ENCODE measurements at places on chromosomes 12 and 14. TPM values are rescaled to one million over a fixed set of nuclear protein-coding genes. Genes with fewer than 3 reads are reported as not detected.

DNA sequence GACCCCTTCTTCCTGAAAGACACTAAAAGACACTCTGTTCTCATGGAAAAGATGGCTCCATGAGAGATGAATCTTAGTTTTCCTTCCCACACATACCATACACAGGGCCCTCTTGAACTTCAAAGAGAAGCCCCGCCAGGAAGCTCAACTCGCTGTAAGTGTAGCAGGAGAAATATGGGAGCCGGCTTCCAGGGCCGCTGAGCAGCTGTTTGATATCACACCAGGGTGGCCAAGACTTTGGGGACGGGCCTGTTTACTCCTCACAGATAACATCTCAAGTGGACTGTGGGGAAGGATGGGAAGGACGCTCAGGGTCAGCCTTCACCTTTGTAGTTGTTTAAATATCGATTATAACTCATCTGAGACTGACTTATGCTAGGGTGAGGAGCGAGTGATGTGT, 235.5 kb upstream of the TBX3 start:
- no peak for DNase-seq

DNA sequence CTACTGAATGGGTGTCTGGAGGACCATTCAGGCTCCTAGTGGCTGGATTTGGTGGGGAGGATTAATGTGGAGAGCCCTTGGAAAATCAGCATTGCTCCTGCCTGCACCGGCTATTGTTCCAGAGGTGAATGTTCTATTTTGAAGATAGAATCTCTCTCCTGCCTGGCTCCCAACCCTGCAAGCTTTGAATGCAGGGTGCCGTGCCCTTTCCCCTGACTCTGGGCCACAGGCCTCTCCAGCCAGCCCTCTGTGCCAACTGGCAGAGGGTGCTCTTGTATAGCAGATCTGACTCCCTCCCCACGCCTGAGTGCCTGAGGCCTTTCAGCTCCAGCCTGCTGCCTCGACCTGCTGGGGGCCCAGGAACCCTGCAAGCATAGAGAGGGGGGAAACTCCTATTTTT, 106.8 kb downstream of the TMEM260 start:
- DNase-seq, result no peak

DNA sequence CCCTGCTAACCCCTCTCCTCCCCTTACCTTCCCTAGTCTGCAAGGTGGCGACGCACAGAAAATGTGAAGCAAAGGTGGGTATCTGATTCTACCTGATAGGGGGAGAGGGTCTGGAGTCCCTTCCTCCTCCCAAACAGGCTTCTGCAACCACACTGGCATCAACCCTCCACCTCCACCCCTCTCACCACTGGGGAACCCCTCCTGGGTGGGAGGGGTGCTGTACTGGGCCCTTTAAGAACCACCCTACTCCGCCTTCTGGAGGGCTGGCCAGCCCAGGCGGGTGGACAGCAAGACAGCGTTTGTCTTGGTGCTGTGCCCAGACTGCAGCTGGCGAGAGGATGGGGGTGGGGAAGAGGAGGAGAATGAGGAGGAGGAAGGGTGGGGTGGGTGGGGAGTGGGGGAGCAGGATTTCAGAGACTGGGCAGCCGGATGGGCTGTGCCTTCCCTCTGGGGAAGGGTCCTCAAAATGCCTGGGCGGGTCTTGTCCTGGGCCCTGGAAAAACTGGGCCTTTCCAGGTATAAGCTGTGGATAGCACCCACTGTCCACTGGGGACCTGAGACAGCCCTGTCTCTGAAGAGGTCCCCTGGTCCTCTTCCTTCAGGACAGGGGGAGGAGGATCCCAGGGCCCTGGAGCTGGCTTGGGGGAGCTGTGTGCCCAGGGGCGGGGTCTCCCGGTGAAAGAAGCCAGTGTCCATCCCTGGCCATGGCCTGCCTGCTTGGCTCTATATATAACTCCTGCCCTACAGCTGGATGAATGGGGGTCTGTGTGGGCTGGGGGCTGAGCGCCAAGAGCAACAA, 2.8 kb downstream of the TNS2 start:
- no peak for DNase-seq

- no peak for DNase-seq
Measured at GRCh38 chr12:1161197-1161596, 170.2 kb downstream of the ERC1 start.

DNA sequence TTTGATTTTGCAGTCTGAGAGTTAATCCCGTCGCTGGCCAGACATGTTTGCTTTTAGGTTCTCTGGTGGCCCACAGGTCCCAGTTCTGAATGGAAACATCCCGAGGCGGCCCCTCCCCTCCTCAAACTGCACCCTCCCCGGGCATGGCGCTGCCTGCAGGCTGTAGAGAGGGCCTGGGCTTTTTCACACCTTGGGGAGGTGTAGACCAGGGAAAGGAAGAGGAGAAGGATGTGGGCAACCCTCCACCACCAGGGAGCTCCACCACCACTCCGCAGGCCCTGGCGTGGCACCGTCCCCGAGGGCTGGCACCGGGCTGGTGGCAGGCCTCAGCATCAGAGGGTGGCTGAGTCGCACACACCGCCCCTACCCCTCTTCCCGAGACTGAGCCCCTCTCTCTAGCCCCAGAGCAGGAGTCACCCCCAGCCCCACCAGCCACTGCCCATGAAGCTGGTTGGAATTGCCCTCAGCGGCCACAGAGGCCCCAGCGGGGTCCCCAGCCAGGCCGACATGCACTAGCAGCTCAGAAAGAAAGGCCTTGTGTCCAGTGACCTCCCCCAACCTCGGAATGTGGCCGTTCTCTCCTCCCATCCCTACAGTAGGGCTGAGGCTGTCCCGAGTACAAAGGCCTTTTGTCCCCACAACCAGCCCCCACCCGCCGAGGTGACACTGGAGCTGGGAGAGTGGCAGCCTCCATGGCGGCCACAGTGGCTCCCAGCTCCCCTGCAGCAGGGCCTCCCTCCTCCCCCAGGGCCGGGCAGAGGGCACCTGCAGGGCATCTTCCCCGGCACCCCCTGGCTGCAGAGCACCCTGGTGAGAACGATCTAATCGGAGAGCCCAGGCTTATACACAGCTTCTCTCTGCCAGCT, 23.5 kb upstream of the INF2 start:
- peak; percentile 77 for DNase-seq

DNA sequence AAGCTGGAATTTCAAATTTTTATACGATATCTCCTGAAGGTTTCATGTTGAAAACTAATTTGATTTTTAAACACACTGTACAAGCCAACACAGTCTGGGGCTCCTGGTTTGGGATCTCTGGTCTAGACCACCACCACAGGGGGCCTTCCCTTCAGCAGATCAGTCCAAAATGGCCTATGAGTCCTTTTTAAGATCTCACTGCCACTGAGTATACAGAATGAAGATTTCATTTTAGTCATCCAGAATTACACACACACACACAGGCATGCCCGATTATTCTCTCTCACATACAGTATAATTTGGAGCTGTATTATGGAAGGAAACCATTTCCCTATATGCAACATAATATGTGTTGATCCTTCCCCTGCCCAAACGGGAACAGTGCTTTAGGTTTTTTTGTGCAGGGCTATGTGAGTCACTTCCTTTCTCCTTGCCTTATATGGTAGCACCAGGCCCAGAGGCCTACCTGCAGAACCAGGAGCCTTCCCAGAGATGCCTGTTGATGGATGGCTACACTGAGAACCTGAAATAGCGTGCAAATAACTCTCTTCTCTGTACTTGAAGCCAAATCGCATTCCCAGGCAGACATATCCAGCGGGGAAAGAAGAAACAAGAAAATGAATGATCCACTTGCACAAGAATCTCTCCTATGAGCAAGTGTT, 28.1 kb upstream of the WNK1 start:
- DNase-seq, result peak; percentile 74

- DNase-seq, result no peak
Measured at GRCh38 chr14:52641745-52642144, 53.6 kb downstream of the ERO1A start.

- peak; percentile 66 for DNase-seq
Measured at GRCh38 chr12:8912914-8913313, 1.4 kb upstream of the PHC1 start.

DNA sequence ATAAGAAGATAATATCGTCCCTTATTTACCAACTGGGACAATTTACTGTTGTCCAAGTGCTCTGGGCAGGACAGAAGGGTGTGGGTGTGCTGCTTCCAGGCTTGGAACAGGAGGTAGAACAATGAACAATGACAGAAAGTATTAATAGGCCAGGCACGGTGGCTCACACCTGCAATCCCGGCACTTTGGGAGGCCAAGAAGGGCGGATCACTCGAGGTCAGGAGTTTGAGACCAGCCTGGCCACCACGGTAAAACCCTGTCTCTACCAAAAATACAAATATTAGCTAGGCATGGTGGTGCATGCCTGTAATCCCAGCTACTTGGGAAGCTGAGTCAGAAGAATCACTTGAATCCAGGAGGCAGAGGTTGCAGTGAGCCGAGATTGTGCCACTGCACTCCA, 2.5 kb downstream of the IFI27 start:
- no peak for DNase-seq

- DNase-seq, result peak; percentile 60
Measured at GRCh38 chr14:104341532-104342434, 203.4 kb downstream of the KIF26A start.

DNA sequence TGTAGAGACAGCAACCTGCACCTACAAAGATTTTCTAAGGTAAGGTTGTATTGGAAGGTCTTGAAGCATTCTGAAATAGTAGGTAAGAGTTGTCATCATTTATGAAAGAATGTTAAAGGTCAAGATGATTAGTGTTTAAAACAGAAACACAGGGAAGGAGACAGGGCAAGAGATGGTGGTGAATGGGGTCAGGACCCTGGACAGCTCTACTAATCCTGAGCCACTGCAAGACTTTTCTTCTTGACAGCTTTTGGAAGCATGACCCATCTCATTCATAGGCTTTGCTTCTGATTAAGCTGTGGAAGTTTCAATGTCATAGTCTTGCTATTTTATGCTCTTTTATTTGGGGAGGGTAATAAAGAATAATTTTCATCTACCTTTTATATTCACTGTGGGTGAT, 75.5 kb upstream of the CAND1 start:
- DNase-seq, result peak; percentile 68

GRCh38 chr14:73231981-73232851, 5.1 kb upstream of the PAPLN start:
- DNase-seq, result no peak

DNA sequence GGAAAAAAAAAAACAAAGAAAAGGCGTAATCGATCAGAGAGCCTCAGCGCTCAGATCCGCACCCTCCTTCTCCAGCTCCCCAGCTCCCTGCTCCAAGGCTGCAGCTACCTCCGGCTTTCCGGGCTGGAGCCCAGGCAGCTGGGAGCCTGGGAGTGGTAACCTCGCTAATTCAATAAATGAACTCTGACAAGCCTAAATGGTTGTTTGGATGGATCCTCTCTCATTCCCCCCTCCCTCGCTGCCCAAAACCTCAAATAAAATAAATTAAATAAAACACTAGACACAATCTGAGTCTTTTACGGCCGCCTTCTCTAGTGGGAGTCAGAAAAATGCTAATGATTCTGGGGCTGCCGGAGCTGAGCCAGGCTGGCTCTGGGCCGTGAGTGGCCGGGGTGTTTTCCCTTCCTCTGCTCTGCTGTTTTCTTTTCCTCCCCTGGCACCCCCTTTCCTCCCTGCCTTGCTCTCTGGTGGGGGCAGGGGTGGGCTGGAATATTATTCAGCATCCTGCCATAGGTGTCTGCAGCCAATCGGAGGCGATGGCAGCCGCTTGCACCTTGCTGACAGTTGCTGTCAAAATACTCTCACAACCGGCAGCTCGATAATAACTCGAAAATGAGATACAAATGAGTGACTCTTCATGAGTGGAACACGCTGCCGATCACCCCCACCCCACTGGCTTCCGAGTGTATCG, 76.1 kb downstream of the RBM19 start:
- DNase-seq, result no peak

DNA sequence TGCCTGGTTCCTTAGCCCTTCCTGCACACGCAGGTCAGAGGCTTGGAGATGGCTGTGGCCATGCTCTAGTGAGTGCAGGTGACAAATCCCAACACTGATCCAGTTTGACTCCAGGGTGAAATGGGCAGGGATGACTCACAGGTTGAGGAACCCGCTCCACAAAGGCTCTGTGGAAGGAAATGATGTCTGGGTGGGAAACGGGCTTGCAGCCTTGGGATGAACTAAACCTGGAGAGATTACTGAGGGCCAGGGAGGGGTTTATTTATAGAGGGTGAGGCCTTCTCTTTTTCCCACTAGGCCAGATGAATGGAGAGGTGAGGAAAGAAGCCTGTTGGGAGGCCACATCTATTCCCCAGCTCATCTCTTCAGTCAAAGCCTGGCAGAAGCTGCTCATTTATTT, 29.3 kb upstream of the EMP1 start:
- DNase-seq, result no peak

DNA sequence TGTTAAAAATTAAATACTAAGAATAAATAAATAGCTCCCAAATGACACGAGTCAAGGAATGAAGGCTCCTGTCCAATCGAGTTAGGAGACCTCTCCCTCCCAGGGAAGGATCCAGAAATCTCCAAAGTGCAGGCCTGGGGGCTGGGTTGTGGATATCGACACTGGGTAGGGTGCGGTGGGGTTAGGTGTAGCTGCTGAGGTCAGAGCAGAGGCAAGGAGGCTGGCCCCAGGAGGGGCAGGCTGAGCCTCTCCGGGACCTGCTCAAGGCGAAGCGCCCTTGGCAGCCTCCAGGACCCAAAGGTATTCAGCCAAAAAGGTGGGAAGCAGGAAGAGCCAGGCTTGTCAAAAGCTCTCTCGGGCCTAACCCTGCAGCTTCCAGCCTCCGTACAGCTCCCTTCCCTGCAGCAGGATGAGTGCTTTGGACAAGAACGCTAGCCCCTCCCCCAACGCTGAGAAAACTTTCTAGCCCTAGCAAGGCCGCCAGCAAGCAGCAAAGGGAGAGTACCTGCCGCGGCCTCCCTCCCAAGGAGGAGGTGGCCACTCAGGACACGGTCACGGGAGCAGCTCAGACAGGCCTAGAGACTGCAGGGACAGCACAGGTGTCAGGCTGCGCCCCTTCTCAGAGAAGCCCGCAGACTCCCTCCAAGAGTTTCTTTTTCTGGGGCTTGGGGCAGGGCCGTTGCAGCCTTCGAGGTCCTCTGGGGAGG, 3.7 kb upstream of the PNMA1 start:
- DNase-seq, result no peak

GRCh38 chr12:111677186-111677585, 8.6 kb downstream of the BRAP start:
- no peak for DNase-seq

DNA sequence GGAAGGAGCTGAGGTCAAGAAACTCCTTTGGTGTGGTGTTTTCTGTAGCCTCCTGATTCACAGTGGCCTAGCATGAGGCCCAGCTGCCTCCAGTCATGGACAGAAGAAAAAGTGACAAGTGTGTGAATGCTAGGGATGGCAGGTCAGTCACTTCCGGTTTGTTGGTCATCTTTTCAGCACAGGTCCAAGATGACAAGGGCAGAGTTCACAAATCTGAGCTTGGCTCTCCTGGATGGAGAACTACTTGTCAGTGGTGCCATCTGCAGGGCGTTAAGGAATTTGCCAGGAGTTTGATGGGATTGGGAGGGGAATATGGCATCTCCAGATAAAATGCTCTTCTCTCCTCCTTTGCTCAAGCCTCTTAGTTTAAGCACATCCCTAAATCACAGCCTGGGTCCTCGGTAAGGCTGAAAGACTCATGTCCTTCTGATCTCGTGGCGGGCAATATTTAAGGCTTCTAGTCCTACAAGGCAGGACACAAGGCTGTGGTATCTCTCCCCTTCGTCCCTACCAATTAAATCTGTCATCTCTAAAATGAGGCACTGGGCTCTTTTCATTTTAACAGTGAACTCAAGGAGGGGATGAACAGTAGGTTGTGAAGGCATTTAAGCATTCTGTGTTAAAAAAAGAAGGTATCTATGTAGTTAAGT, 10.0 kb downstream of the TUBA1B start:
- DNase-seq, result no peak

The HNF1A gene
- total RNA-seq, result not detected

The GLI1 gene
- total RNA-seq, result 1.2 TPM

The EIF2S3B gene
- 0.62 TPM for total RNA-seq

The MYF6 gene
- total RNA-seq, result not detected

The COL2A1 gene
- 0.07 TPM for total RNA-seq

The SLC38A6 gene
- total RNA-seq, result 5.9 TPM

The ZBTB1 gene
- 45.4 TPM for total RNA-seq

The LRTM2 gene
- total RNA-seq, result 0.16 TPM

Measured in activated CD4-positive, alpha-beta T cell treated with anti-CD3 and anti-CD28 coated beads, Interleukin-2, amount 10 ng/mL, durations not matched to agents 24 days and 14 days (primary cell).